ENCODE measurements at places on chromosomes 2 and 18.
A peak's percentile ranks its signal among the peaks of the same experiment; 100 is the strongest.

- no peak for DNase-seq
Measured at GRCh38 chr18:48035556-48035860, 105.0 kb upstream of the SMAD2 start.

GRCh38 chr18:3703732-3704176, 253.8 kb downstream of the TGIF1 start:
- DNase-seq: peak; percentile 70

DNA sequence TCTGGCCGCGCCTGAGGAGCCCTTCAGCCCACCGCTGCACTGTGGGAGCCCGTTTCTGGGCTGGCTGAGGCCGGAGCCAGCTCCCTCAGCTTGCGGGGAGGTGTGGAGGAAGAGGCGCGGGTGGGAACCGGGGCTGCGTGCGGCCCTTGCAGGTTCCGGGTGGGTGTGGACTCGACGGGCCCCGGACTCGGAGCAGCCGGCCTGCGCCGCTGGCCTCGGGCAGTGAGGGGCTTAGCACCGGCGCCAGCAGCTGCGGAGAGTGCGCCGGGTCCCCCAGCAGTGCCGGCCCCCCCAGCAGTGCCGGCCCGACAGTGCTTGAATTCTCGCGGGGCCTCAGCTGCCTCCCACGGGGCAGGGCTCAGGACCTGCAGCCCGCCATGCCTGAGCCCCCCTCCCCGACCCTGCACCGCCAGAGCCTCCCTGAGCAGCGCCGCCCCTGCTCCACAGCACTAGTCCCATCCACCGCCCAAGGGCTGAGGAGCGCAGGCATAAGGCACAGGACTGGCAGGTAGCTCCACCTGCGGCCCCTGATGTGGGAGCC, 534.2 kb downstream of the ZNF804A start:
- no peak for DNase-seq

- no peak for DNase-seq
Measured at GRCh38 chr2:68447118-68447517, 20.0 kb downstream of the FBXO48 start.

DNA sequence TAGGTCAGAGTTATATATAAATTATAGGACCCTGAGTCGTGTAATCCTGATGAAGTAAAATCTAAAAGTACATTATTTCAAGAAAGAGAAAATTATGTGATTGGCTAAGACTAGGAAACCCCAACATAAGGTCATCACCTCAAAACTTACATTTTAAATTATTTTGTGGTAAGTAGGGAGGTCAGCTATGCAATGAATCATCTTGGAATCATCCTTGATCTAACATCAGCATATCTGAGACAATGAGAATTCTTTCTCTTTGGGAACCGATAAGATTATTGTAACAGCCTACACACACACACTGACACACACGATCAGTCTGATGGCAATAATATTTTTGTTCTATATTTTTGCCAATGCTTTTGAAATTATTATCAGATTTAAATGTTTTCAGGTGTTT, 904.8 kb upstream of the CHAC2 start:
- DNase-seq: peak; percentile 72

DNA sequence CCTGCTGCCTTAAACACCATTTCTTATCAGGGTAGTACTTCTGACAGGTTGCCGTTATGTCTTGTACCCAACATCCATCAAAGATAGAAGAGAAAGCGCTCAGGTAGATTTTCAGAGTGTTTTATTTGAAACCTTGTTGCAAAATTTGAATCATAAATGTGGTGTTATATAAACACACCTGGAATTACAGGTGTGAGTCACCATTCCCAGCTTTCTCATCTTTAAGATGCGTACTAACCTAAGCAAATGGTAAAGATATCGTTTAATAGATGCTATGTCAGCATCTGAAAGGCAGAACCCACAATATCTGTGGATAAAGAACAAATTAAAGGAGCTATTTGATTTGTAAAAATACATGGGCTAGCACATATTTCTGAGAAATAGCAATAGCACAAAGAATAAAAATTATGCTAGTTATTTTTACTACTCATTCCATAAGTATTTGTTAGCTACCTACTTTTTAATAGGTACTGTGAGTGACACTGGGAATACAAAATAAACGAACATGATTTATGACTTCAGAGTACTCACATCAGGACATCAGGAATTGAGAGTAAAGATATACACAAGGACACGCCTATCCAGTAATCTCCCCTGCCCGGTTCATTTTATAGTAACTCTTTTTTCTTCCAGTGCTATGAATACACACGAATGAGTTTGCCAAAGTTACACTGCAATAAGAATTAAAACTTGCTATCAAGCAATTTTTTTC, 193.8 kb downstream of the RBM43 start:
- no peak for DNase-seq

GRCh38 chr2:109387221-109387735, 226.5 kb downstream of the SEPTIN10 start:
- DNase-seq: no peak

GRCh38 chr2:128402911-128403670, 84.4 kb upstream of the HS6ST1 start:
- DNase-seq: no peak

DNA sequence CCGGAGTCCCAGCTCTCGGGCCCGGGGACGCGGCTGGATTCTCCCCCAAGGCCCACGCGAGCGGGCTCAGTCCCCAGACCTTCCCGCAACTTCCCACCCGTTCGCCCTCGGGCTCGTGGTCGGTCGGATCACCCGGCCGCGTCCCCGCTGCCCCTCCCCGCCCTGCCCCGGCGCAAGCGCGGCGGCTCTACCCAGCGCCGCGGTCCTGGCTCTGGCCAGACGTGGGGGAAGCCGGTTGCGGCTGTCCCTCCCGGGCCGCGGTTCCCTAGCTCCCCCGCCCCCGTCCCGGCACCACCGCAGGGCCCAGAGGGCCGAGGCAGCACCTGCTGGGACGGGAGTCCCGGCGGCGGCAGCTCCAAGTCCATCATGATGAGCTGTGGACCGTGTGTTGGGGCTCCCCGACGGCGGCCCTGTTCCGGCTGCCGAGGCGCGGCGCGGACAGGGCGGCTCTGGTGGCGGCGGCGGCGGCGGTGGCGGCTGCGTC, 276 bp downstream of the NFE2L2 start:
- DNase-seq: no peak

DNA sequence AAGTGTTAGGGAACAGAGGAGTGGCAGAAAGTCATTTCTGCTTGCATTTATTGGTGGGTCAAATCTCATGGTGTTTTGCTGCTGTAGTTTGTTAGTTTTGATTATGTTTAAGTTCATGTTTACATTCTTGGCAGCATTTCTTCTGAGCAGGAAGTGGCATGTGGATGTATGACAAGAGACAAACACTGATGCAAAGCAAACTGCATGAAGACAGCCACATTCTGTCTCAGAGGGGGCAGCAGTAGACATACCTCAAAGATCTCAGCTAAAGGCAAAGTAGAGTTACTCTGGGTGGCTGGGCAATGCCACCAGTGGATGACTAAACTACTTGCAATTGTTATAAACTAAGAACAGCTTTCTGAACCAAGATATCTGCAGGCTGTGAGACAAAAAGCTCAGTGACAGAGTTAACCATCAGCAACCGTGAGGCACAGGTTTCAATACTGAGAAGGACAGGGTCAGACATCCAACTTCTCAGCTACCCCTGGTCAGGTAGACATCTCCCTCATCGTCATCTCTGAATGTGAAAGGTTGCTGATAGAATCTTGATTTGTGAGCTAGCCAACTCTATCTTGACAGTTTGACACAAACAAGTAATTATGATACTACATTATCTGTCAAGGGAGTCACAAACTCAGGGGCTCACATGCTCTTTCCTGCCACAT, 16.4 kb downstream of the GALNT3 start:
- peak; percentile 11 for DNase-seq

DNA sequence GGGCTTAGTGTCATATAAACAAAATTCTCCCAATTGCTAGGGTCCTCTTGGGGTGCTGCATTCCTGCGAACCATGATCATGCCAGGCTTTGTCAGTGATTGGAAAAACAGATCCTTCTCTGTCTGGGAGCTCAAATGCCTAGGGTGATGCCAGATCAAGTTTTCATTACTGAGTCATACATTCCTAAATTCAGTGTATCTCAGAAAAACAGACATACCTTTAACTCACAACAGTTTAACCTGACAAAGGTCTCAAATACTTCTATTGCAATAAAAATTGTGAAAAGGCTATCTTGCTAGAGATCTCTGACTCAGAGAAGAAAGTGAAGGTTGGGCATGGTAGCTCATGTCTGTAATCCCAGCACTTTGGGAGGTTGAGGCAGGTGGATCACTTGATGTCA, 86.9 kb downstream of the SH3YL1 start:
- DNase-seq: no peak

DNA sequence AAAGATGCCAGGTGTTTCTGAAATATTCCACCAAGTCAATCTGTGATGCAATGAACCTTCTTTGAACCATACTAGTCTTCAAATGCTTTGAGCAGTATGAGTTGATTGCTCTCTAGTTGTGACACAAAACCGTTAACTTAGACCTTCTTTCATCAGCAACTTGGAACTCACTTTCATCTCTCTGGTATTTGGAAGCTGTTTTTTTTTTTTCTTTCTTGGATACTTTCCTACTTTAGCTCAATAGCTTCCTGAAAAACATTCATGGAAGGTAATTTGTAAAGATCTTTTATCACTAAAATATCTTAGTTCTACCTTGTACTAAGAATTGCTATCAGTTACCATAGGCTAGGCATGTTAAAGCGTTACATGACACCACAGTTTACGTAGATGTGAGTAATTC, 1071.9 kb upstream of the CHAC2 start:
- DNase-seq: no peak

GRCh38 chr18:57576316-57576715, 10.2 kb downstream of the FECH start:
- no peak for DNase-seq

DNA sequence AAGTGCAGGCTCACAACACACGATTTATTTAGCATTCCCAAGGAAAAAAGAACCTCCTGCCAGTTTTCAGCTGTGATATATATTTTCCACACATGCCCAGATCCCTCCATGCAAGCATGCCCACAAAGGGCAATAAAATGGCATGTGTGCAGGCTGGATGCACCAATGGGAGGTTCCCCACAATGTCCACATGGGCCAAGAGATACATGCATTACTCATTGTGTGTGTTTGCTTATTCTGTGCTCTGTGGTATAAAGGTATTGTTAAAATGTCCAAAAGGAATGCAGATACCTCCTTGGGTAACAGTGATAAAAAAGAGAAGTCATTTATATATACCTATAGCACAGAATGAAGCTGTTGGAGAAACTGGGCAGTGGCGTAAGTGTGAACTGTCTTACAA, 207.4 kb downstream of the FHOD3 start:
- DNase-seq: no peak

- DNase-seq: no peak
Measured at GRCh38 chr2:240956171-240956934, 42.1 kb upstream of the SNED1 start.

GRCh38 chr2:53432936-53433335, 334.7 kb upstream of the CHAC2 start:
- no peak for DNase-seq
